Activated CD4-positive, alpha-beta T cell treated with anti-CD3 and anti-CD28 coated beads for 4 hours (primary cell): ENCODE measurements at places on chromosomes 13 and 19.

DNA sequence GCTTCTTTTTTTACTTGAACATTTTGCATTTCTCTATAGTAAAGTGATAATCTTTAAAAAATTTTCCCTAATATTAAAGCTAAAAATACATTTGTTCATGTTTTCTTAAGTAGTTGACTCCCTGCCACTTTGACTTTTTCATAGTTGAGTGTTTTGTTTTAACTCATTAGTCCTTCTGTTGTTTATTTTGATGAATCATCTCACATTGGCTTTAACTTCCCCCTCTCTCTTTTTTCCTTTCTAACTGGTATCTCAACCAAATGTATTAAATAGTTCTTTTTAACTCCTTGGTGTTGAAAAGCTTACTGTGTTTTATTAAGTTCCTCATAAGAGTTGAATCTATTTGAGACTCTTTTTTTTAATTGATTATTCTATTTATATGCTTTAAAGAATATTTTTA is 2.8 kb downstream of the TNFSF13B start:
- DNase-seq: no peak

- DNase-seq: no peak
Observed at GRCh38 chr13:47126432-47126831, 229.6 kb upstream of the HTR2A start.

DNA sequence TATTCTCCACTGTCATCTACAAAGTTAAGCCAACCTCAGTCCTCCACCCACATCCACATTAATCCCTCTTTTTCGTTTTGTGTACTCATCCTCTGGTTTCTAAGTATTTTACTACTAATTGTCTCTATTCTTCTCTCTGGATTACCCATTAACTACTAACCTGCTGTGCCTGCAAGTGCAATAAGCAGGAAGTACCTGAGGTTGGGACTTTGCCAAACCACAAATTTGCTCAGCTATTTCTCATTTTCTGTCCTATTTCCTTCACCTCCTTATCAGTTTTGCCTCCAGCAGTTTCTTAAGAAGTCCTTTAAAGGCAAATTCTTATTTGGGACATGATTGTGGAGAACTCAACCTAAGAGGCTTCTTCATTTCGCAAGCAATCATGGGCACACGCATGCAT is 1708.9 kb downstream of the SLITRK5 start:
- no peak for DNase-seq

DNA sequence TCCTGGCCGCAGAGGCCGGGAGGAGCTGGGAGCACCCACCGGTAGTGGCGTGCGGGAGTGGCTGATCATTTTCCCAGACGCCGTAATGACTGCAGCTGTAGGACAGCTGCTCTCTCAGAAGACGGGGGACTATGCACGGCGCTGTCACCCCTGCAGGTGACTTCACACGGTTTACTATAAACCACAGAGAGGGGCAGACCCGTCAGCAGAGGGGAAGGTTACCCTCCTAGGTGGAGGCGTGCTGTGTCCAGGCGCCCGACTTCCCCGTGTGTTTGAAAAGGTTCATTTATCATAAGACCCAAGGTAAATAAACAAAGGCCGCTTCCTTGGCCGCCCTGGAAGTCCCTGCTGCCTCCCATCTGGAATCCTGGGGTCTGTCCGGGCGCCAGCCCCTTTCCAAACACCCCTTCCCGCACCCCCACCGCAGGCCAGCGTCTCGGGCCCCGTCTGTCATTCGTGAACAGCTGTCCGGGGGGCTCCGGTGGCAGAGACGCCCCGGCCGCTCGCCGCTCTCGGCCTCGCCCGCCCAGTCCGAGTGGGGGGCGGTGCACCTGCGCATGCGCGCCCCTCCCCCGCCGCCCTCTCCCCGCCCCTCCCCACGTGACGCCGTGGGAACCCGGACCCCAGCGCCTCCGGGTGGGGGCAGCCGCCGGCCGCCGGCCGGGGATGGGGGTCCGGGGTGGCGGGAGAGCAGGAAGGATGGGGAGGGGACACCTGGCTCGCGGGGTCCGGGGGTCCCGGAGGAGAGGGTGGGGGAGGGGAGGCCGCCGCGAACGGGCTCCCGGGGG is 915 bp downstream of the SHC2 start:
- DNase-seq: peak; percentile 20

DNA sequence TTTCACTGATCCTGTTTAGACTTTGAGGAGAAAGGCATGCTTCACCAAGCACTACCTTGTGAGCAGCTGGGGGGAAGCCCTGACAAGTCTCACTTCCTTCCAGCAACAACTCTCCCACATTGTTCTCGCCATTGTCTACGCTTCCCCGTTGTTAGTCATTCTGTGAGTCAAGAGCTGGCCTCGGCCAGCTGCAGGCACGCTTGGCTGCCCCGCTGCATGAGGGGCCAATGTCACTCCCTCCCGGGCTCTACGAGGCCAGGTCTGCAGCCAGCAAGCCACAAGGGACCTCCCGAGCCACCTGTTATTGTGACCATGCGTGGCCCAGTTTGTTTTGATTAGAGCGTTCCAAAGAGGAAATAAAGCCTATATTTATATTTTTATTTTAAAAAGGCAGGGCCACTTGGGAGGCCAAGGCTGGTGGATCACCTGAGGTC is 220.9 kb downstream of the FOXO1 start:
- no peak for DNase-seq
